Stimulated activated CD4-positive, alpha-beta T cell treated with anti-CD3 and anti-CD28 coated beads, Interleukin-12 subunit alpha, Interleukin-12 subunit beta, amount 100 ng/mL, for 24 hours (primary cell): ENCODE measurements at places on chromosomes 16 and 17.

GRCh38 chr17:78826836-78827509, 13.6 kb downstream of the USP36 start:
- DNase-seq = no peak

DNA sequence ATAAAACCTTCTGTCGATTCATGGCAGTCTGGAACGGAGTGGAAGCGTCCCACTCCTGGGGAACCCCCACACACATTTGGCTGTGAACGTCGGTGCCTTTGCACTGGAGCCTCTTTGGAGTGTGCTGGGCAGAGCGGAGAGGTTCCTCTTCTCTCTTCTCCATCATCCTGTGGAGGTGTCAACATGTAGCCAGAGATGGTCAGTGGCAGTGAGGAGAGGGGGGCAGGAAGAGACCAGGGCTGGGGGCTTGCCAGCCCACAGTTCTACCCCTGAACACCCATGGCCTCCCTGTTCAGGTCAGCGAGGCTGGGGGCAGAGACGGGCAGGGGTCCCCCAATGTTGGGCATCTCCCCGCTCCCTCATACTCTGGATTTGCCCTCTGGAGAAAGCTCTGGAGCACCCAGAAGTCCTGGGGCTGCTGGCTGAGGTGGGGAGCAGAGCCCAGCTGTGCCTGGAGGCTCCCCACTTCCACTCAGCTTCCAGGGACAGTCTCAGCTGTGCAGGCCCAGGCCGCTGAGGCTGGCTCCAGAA, 223.7 kb downstream of the SEC14L1 start:
- no peak for DNase-seq

GRCh38 chr16:22373662-22374310, 633 bp downstream of the CDR2 start:
- no peak for DNase-seq

DNA sequence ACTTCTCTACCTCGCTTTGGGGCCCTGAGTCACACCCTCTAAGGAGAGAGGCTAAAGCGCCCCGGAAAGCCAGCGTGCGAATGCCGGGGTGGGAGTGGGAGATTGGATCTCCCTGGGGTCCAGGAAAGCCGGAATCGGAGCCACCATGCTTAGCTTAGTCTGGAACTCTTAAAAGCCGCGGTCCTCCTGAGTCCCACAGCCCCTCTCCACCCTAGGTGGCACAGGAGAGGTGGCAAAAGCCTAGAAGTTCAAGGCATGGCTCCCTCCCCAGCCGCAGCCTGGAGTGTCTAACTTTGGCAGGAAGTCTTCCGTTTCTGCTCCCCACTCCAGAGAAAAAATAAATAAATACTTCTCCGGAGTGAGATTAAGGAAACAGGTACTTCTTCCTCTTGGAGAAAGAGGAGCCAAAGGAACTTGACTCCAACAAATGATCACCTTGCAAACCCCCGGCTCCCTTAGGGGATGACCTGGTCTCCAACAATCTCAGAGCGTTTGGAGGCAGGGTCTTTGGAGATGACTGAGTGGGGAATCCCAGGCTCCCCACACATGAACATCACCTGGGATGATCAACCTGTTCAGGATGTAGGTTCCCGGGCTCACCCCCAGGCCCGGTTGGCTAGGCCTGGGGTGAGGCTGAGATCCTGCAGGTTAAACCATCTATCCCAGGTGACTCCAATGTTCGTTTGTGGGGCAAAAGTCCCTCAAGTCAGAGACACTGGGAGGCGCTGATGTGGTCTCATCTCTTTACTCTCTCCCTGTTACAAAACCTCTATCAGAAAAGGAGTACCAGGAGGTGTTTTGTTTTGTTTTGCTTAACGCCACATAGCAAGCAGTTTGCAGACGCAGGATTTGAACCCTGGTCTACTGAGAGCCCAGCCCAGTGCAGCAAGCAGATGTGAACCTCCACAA, 2.9 kb downstream of the CIITA start:
- DNase-seq = no peak

DNA sequence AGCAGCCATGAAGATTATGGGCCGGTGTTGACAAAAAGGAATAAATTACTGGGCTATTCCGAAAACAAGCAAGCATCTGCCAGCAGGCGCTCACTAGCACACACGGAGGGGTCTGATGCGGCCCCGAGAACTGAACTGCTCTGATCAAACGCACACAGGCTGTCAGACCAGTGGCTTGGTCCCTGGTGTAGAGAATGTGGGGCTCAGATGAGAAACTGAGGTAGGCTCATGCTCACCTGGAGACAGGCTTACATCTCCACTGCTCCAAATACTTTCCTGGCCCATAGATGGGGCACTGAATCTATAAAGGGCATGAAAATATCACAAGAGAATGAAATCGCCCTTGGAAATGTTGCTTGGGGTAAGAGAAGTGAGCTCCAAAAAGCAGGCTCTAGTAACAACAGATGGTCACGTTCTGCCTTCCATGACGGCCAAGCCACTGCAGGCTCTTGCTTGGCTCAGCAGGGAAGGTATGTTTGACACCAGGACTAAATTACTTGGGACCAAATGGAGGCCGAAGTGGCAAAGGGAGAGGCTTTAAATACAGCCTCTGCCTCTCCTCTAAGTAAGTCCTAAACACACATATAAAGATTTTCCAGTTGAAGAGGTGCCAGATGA, 5.4 kb downstream of the ABR start:
- no peak for DNase-seq

DNA sequence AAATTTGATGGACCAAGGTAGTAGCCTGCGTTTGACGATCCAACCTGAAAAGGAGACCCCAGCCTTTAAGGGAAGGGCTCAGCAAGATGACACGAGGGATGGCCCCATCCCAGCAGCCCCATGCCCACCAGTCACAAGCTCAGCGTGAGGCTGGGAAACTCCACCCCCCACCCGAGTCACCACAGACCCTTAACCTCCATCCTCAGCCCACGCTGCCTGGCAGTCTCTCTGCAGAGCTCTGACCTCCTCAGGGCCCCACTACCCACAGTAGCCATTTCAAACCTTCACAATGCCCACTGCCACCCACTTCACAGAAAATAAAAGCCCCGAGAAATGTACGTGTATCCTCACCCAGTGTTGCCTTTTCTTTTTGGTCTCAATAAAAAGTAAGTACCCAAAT, 18.7 kb downstream of the USP36 start:
- DNase-seq = no peak

- no peak for DNase-seq
Observed at GRCh38 chr17:78715876-78716275, 66.2 kb downstream of the CYTH1 start.
